HT1080 (cell line): ENCODE measurements at places on chromosomes 4 and X.
A peak's percentile ranks its signal among the peaks of the same experiment; 100 is the strongest.

- no peak for DNase-seq
These were observed 228.0 kb downstream of the PALLD start for GRCh38 chr4:168724686-168725411.

- no peak for DNase-seq
These were observed 218.5 kb upstream of the FGF13 start for GRCh38 chrX:138929926-138930582.

DNA sequence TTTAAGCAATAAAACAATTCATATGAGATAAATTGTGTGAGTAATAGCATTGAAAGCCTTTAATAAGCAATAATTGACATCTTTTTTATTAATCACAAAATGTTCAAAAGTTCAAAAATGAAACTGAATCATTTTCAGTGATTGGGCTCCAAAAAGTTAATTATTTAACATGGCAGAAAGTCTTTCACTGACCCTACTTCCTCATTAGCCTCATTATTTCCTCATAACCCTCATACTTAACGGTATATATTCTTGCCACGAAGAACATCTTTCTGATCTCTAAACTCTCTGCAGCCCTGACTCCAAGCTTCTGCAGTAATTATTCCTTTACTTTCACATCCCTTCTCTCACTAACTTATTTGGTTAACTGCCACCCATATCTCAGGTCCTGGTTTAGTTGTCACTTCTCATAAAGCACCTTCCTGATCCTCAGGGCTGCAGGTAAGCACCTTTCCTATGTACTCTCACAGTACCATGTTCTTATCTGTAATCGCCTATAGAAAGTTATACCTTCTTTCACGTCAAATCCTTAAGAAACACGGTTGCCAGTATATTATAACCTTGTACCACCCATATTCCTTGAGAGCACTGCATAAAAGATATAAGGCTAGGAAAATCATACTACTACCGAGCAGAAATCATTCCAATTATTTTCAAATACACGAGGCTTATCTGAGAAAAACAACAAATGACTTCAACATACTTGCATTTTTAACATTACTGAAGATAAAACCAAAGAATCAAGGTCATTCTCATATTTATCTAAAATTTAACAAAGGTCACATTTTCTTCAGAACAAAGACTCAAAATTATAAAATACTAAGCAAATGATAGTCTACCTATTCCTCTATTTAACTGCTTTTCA, 72.2 kb downstream of the PPP3CA start:
- DNase-seq, result no peak

DNA sequence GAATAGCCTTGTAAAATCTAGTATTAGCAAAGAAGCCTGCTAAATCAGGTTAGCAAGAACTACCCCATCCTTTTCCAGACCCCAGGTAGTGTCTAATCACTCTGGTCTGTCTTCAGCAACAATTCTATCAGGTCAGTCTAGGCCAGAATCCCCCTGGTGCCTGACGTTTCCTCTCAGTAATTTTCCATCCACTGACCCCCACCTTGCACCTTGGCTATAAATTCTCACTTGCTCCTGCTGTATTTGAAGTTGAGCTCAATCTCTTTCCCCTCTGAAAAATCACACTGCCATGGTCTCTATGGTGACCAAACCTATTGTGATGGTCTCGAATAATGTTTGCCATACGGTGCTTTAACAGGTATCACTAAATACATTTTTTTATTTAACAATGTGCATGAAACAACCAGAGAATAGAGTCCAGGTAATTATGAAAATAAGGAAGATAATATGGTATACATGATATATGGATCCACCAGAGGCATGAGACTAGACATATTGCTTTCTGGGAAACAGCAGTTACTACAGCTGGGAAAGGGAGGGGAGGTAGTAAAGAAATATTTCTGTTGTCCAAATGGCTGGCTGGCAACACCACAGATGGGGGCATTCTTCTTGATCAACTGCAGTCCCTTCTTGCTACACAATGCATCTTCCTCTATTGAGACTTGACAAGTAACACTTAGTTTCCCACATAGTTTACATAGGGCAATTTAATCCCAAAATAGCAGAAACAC, 33.8 kb downstream of the CXCL1 start:
- no peak for DNase-seq

GRCh38 chr4:2937986-2938385, 25.2 kb downstream of the NOP14 start:
- no peak for DNase-seq

GRCh38 chr4:120472447-120473131, 405.9 kb upstream of the MAD2L1 start:
- no peak for DNase-seq

DNA sequence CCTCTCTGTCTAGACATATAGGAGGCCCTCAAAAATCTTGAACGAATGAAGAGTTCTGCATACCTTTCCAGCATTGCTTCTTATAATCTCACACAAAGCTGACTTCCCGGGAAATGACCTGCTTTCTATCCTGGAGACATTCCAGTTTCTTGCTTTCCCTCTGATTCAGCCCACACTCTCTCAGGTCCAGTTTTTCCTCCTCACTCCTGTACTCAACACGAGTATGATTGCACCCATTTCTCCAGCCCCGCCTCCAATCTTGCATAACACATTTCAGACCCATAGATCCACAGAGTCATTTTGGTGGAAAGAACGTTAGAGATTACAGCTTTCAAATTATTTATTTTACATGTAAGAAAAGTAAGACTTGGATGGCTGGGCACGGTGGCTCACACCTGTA, 127.5 kb upstream of the TLR3 start:
- no peak for DNase-seq

DNA sequence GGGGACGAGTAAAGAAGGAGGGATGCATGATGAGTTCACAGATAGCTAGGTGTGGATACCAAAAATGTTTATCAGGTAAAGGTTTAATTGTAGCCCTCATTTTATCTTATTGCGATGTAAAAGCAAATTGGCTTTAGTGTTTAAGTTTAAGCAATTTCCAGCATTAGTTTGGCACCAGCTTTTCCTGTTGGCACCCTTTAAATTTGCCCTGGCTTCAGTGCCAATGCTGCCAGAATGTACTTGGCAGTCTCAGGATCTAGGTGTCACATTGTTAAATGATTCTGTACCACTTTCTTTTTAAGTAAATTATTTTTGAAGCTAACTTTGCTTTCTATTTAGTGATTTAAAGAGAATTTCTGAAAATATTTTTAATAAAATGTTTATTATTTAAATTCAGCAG, 681.8 kb downstream of the PCDH18 start:
- DNase-seq, result no peak

- DNase-seq, result no peak
These were observed 49.5 kb upstream of the ENPP6 start for GRCh38 chr4:184267206-184267608.

GRCh38 chr4:75561789-75562188, 5.9 kb downstream of the ODAPH start:
- peak; percentile 15 for DNase-seq

GRCh38 chrX:78540171-78540570, 119.0 kb downstream of the RTL3 start:
- DNase-seq, result no peak

DNA sequence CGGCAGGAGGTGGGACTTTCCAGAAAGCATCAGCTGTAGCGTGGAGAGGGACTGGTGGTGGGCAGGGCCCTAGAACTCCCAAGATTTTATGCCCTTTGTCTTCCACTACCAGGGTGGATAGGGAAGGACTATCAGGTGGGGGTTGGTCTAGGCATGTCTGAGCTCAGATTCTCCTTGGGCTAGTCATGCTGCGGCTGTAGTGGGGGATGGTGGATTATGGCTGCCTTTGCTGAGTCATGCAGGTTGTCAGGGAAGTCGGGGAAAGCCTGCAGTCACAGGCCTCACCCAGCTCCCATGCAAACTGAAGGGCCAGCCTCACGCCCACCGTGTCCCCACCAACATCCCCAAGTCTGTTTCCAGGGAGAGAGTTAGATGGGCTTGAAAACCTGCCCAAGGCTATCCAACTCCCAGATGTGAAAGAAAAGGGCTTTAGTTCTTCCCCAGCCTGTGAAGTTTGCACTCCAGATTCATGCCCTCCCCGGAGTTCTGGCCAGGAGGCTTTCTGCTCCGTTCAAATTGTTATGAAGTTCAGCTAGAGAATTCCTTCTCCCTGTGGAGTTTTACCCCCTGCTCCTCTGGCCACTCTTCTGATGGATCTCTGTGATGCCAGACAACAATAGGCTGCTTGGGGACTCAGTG, 13.4 kb upstream of the MEPE start:
- DNase-seq, result peak; percentile 92

DNA sequence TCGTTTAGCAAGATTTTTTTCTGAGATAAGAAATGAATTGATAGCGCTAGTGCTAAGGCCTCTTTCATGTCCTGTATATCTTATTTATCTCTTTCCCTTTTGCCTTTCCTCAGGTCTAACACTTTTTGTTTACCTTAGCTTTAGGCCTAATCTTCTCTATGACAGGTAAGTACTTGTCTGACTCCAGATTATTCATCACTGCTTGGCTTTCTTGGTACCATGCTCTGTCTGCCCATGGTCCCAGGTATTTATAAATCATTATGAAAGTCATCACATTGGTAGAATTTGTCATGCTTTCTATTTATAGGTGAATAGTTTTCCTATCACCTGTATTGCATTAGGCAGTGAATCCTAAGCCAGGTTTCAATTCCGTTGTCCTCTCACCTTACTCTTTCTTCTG, 99.5 kb upstream of the CTSO start:
- no peak for DNase-seq

GRCh38 chr4:48375651-48376304, 34.4 kb downstream of the SLAIN2 start:
- peak; percentile 85 for DNase-seq

- DNase-seq, result no peak
These were observed 7.8 kb upstream of the CNGA2 start for GRCh38 chrX:151726751-151727150.

DNA sequence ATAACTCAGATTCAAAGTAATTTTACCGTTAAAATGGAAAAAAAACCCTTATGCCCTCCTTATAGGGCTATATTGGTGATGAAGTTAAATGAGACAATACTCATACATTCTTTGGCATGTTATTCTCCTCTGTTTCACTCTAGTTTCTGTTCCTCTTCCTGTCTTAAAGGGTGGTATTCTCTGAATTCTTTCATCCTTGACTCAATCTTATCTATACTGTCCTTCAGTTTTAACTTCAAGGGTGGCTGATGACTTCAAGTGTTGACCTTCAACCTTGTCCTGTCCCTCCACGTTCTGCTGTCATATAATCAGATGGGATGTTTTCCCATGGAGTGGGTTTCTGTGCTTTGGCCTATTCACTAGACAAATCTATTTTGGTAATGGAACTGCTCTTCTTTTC, 44.0 kb downstream of the ZNF518B start:
- DNase-seq, result no peak

DNA sequence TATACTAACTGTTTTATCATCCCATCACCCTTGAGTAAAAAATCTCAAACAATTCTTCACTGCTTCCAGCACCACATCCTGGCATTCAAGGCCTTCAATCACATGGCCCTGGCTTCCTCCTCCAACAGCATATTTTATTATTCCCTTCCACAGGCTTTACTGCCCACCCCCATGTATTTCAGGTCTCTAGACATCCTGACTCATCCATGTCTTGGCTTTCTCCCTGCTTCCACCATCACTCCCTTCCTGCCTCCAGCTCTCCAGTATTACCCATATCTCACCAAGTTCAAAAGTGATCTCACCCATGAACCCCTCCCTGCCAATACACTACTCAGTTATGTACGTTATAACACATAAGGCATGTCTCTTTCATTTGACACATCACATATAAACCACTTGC, 34.7 kb upstream of the PLAC1 start:
- DNase-seq, result peak; percentile 88

- DNase-seq, result no peak
These were observed 6.3 kb downstream of the GABRA4 start for GRCh38 chr4:46986922-46987638.

GRCh38 chrX:21457718-21458117, 83.5 kb downstream of the CNKSR2 start:
- DNase-seq, result no peak

DNA sequence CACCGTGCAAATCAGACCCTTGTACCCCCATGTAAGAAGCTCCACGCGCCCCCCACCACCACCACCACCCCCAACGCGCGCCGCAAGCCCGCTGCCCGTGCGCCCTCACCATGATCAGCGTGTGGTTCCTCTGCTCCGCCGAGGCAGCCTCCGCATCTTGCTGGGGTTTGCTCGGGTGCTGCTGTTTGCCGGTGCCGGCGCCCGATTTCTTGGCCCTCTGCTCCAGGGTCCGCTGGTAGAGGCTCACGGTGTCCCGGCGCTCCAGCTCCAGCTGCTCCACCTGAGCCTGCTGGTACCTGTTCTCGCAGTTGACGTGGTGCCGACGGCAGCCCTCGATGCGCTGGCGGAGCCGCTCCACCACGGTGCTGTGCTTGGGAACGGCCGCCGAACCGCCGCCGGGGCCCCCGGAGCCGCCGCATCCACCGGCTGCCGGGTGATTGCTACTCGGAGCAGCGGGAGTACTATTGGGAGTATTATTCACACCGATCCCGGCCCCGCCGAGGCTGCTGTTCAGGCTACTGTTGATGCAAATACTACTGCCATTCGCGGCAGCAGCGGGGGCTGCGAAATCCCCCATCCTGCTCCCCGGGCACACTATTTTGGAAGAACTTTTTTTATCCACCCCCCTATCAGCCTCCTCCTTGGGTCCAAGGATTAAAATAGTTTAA, 1.1 kb downstream of the MAML3 start:
- DNase-seq, result peak; percentile 38

DNA sequence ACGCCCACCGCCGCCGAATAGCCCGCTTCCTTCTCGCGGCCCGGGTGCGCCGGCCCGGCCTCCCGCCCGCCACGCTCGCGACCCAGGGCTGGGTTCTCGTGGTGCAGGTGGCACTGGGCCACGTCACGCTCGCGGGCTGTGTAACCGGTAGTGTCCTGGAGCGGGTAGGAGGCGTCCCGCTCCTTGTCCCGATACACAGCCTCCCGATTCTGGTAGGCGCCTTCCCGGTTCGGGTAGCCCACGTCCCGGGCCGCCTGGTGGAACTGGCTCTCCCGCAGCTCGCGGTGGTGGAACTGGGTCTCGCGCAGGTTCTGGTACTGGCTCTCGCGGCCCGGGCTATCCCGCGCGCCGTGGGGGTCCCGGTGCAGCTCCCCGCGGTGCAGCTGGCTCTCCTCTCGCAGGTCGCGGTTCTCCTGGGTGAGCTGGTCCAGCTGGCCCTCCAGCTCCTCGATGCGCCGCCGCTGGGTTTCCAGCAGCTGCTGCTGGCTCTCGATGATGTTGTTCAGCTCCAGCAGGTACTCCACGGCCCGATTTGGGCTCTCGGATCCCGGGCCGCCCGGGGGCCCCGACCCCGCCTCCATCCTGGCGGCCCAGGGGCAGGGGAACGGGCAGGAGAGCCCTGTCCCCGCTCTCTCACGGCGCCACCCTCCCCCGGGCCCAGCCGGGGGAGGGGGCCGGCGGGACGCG, 39.3 kb upstream of the IQSEC2 start:
- no peak for DNase-seq

- DNase-seq, result peak; percentile 98
These were observed 37.7 kb upstream of the OCIAD2 start for GRCh38 chr4:48944252-48944651.

GRCh38 chr4:35820003-35820402, 424.3 kb downstream of the ARAP2 start:
- DNase-seq, result no peak

- DNase-seq, result peak; percentile 64
These were observed 260.5 kb downstream of the IQCM start for GRCh38 chr4:149555146-149555545.

GRCh38 chr4:153465615-153466080, 512 bp upstream of the TMEM131L start:
- peak; percentile 51 for DNase-seq

GRCh38 chrX:53398216-53398615, 24.2 kb downstream of the SMC1A start:
- peak; percentile 13 for DNase-seq
